CD4-positive, alpha-beta T cell (primary cell): ENCODE measurements at places on chromosomes 7 and 10. TPM values are rescaled to one million over a fixed set of nuclear protein-coding genes. Genes with fewer than 3 reads are reported as not detected.
A peak's percentile ranks its signal among the peaks of the same experiment; 100 is the strongest.

Gene LIPF
- total RNA-seq = not detected

- DNase-seq = no peak
- H3K36me3 ChIP-seq = no peaks in the 10 kb centered on the region
- H3K4me3 ChIP-seq = no peak overlapping the region
- H3K4me1 ChIP-seq = no peaks in the 10 kb centered on the region
- no peaks in the 10 kb centered on the region for H3K27me3 ChIP-seq
- H3K27ac ChIP-seq = no peak overlapping the region
Measured at GRCh38 chr7:43517464-43517863, 65.4 kb upstream of the STK17A start.

GRCh38 chr7:128082431-128082830, 51.2 kb upstream of the LRRC4 start:
- H3K4me3 ChIP-seq = no peak overlapping the region
- H3K36me3 ChIP-seq = peaks cover 84% of the 10 kb centered on the region
- no peaks in the 10 kb centered on the region for H3K4me1 ChIP-seq
- no peak for DNase-seq
- H3K27ac ChIP-seq = no peak overlapping the region
- no peaks in the 10 kb centered on the region for H3K27me3 ChIP-seq

DNA sequence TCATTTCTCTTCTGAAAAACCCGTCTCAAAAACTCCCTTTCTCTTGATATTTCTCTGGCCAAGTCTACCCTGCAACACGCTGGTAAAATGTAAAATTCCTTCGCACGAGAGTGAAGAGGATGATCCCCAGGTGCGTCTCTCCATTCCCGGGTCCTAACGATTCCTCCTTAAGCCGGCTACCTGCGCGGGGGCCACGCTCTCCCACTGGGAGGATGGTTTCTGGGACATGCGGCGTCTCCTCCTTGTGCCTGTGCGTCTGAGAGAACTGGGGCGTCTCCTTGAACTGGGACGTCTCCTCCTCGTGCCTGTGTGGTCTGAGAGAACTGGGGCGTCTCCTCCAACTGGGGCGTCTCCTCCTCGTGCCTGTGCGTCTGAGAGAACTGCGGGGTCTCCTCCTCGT, 149.9 kb downstream of the WDR37 start:
- no peak for DNase-seq
- no peaks in the 10 kb centered on the region for H3K4me1 ChIP-seq
- no peak overlapping the region for H3K4me3 ChIP-seq
- H3K36me3 ChIP-seq = no peaks in the 10 kb centered on the region
- H3K27ac ChIP-seq = no peak overlapping the region

Gene FZD1
- 0.22 TPM for total RNA-seq

DNA sequence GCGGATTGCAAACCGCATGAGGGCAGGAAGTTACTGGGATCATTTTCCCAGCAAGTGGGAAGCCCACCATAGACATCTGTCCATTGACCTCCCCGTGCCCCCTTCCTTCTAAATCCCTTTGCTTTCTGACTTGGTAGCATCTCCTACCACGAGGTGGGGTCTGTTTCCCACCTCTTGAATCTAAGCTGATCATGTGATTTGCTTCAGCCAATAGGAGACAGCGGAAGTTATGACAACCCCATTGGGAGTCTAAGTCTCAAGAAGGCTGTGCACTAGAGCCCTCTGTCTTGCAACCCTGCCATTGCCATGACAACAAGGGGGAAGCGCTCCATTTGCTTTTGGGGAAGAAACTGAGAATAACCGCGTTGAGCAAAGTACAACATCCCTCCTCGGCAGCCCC, 39.2 kb upstream of the CARD11 start:
- no peaks in the 10 kb centered on the region for H3K36me3 ChIP-seq
- H3K27me3 ChIP-seq = no peaks in the 10 kb centered on the region
- no peak overlapping the region for H3K27ac ChIP-seq
- H3K4me1 ChIP-seq = no peaks in the 10 kb centered on the region
- no peak overlapping the region for H3K4me3 ChIP-seq

- H3K4me3 ChIP-seq = no peak overlapping the region
- H3K4me1 ChIP-seq = no peaks in the 10 kb centered on the region
- DNase-seq = no peak
Measured at GRCh38 chr10:31622978-31623377, 304.0 kb downstream of the ZEB1 start.

DNA sequence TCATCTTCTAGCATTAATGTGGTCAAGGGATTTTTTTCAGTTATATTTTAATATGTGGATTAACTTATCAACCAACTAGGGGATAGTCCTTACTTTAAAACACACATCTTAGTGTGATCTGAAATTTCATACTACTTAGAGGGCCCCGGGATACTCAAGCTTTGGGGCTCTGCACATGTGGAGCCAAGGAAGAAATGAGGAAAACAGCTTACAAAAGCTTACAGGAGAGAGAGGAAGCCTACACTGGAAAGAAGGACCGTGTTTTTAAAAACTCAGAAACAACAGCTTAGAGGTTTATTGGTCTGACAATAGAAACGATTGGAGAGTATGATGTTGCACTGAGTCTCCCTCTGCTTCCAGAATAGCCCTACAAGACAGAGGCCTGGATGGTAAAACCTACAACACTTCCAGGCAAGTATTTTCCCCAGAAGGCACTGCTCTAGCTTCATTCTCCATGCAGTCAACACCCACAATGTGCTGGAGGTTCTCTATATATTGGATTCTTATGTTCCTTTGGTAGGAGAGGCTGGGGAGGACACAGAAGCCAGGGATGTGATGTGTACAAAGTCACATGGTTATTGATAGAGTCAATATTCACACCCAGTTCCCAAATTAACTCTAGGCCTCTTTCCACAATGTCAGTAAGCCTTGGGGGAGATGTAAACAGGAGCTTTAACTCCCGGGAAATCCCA, 47.3 kb downstream of the JCAD start:
- H3K27me3 ChIP-seq = peaks cover 31% of the 10 kb centered on the region
- no peak for DNase-seq
- H3K27ac ChIP-seq = no peak overlapping the region
- H3K4me3 ChIP-seq = no peak overlapping the region
- no peaks in the 10 kb centered on the region for H3K36me3 ChIP-seq

DNA sequence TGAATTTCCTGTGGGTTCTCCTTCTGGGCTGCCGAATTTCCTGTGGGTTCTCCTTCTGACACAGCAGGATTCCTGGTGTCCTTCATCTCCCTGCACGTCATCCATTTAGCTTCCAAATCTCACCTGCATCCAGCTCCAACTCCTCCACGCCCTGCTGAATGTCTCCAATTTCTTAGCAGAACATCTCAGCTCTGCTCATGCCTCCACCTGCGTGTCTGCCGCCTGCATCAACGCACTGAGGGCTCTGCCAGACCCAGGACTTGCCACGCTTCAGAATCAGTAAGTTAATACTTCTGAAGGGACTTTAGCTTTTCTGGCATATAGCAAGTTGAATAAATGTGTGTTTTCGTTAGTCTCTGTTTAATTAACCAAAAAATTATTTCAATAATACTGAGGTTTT, 31.1 kb upstream of the VIPR2 start:
- H3K27ac ChIP-seq = peak overlapping the region; percentile 25
- H3K4me3 ChIP-seq = no peak overlapping the region
- H3K4me1 ChIP-seq = peaks cover 15% of the 10 kb centered on the region
- H3K36me3 ChIP-seq = no peaks in the 10 kb centered on the region
- no peak for DNase-seq

GRCh38 chr10:66045859-66046258, 880.0 kb upstream of the LRRTM3 start:
- H3K4me3 ChIP-seq = no peak overlapping the region
- no peak for DNase-seq
- no peaks in the 10 kb centered on the region for H3K27me3 ChIP-seq
- H3K4me1 ChIP-seq = no peaks in the 10 kb centered on the region
- H3K27ac ChIP-seq = no peak overlapping the region

DNA sequence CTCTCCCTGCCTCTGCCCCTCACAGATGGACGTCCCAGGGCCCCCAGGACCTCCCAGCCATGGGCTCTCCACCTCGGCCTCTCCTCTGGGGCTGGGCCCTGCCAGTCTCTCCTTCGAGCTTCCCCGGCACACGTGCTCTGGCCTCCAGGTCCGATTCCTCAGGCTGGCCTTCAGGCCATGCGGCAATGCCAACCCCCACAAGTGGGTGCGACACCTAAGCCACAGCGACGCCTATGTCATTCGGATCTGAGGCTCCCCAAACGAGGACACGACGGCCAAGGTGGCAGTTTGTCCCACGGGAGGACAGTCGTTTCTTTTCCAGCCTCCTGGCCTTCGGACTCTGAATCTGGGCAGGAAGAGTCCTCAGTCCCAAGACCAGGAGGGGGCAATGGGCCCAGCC, 5.2 kb downstream of the AP4M1 start:
- peaks cover 53% of the 10 kb centered on the region for H3K36me3 ChIP-seq
- no peak overlapping the region for H3K4me3 ChIP-seq
- H3K27ac ChIP-seq = no peak overlapping the region
- peaks cover 12% of the 10 kb centered on the region for H3K4me1 ChIP-seq
- DNase-seq = no peak
- H3K27me3 ChIP-seq = no peaks in the 10 kb centered on the region

- H3K27ac ChIP-seq = no peak overlapping the region
- H3K27me3 ChIP-seq = no peaks in the 10 kb centered on the region
- DNase-seq = no peak
- no peaks in the 10 kb centered on the region for H3K4me1 ChIP-seq
- H3K4me3 ChIP-seq = no peak overlapping the region
Measured at GRCh38 chr7:50509459-50509858, 55.7 kb downstream of the DDC start.

DNA sequence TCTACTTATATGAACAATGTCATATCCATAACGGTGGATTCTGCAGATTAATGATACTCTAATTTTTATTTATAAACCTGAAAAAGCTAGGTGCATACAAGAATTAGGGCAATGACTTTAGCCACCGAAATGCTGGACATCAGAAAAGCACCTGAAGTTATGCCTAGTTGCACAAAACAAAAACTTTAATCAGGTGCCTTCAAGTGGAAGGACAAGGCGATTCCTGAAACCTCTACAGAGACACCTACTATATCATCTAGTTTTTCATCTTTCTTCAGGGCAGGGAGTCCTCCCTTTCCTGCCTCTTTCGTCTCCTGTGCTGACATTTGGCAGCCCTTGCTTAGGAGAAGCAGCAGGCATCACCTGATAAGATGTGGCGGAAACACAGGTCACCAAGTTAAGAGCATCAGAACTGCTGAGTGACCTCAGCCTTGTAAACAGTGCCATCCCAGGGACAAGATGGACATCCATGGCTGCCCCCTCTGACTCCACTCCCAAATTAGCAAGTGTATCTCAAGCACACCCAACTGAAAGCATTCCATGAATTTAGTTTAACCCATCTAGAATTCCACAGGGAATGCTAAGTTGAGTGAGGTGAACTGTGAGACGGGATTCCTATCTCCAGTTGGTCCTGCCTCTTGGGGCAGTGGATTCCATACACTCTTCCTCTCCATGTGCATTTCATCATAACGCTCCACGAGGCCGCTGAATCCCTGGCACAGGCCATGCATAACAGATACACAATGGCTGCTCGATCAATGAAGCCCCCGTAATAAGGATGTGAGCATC, 5.8 kb downstream of the ITPRIP start:
- peaks cover 5% of the 10 kb centered on the region for H3K36me3 ChIP-seq
- H3K4me3 ChIP-seq = no peak overlapping the region
- no peak for DNase-seq

GRCh38 chr10:12321641-12322040, 27.7 kb upstream of the CAMK1D start:
- peaks cover 4% of the 10 kb centered on the region for H3K4me1 ChIP-seq
- no peak overlapping the region for H3K4me3 ChIP-seq

- no peak overlapping the region for H3K27ac ChIP-seq
- H3K4me1 ChIP-seq = peaks cover 73% of the 10 kb centered on the region
- no peak overlapping the region for H3K4me3 ChIP-seq
- DNase-seq = no peak
- peaks cover 9% of the 10 kb centered on the region for H3K36me3 ChIP-seq
Measured at GRCh38 chr10:69338547-69339450, 60.5 kb downstream of the HK1 start.

Gene TWIST1
- not detected for total RNA-seq

- no peak for DNase-seq
- H3K27me3 ChIP-seq = no peaks in the 10 kb centered on the region
- H3K36me3 ChIP-seq = no peaks in the 10 kb centered on the region
Measured at GRCh38 chr7:41886901-41887311, 184.0 kb upstream of the INHBA start.

DNA sequence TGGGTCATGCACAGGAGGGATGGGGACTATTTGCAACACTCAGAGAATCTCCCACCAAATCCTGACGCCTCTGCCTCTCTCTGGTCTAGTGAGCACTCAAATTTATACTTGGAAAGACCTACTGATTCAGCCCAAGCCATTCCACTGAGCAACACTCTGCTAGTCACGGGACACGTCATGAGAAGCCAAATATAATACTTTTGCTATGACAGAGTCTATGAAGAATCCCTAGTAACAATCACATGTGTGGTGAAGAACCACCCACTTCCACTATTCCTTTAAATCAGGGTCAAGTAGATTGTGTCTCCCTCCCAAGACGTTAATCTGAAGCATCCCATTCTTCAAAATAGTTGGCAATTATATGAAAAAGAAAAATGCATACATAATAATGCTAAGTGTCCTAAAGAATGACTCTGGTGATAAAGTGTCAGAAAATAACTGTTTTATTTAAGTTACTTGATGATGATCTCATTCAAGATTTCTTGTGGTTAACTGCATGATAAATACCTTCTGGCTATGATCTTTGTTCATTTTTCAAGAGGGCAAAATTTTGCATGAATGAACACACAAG, 28.5 kb downstream of the CHCHD3 start:
- no peaks in the 10 kb centered on the region for H3K27me3 ChIP-seq
- no peak overlapping the region for H3K27ac ChIP-seq
- no peaks in the 10 kb centered on the region for H3K36me3 ChIP-seq
- no peak overlapping the region for H3K4me3 ChIP-seq

GRCh38 chr10:124409696-124410095, 9.0 kb downstream of the OAT start:
- H3K4me1 ChIP-seq = no peaks in the 10 kb centered on the region
- no peak for DNase-seq
- peaks cover 24% of the 10 kb centered on the region for H3K36me3 ChIP-seq
- no peaks in the 10 kb centered on the region for H3K27me3 ChIP-seq

Gene METTL27
- total RNA-seq = 2.1 TPM

Gene HOXA9
- total RNA-seq = not detected

Gene CALHM1
- not detected for total RNA-seq
